ENCODE measurements at places on chromosomes 13 and 19. TPM values are rescaled to one million over a fixed set of nuclear protein-coding genes. Genes with fewer than 3 reads are reported as not detected.

DNA sequence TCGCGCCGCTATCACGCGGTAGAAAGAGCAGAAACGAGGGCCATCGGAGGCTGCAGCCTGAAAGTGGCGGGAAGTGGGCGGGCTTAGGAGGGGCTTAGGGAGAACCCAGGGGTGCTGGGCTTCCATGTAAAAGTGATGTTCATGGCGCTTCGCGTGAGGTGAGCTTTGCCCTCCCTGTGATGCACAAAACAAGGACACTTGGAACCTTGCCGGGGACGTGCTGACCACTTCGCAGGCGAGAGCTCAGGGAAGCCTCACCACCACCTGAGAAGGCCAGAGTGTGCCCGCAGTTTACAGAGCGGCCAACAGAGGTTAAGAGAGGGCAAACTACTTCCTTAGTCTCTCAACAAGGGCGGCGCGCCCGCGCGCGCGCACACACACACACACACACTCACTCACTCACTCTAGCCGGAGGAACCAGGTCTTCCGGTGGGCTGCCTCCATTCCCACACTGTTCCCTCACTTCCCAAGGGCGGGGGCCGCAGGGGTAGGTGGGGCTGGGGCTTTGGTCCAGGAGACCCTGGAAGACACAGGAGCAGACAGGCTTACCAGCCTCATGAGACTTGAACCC lies 651 bp downstream of the GAPDHS start:
- no peak overlapping the region for H3K4me3 ChIP-seq
- no peaks in the 10 kb centered on the region for H3K27me3 ChIP-seq

Gene ZGLP1
- total RNA-seq: 2.3 TPM

- no peaks in the 10 kb centered on the region for H3K4me1 ChIP-seq
- H3K27me3 ChIP-seq: peaks cover 42% of the 10 kb centered on the region
- no peak overlapping the region for H3K4me3 ChIP-seq
- DNase-seq: no peak
- H3K27ac ChIP-seq: no peak overlapping the region
These were observed 17.8 kb downstream of the PLPP2 start for GRCh38 chr19:273393-273792.

DNA sequence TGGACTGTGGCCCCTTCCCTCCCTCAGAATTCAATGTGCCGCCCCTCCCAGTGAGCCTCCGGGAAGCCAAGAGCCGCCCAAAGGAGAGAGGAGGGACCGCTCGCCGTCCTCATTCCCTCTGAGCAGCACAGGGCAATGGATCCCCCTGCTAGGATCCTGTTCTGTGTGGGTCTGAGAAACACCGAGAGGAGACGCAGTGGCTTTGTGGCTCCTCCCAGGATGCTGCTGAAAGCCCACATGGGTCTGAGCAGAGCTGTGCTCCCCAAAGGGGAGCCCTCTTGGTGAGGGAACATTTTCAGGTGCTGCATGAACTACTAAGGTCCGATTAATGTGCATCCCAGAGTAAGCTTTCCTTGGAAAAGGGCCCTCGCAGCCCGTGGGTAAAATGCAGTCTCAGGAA lies 30.4 kb downstream of the DHRS12 start:
- peaks cover 13% of the 10 kb centered on the region for H3K36me3 ChIP-seq
- no peak overlapping the region for H3K27ac ChIP-seq
- no peaks in the 10 kb centered on the region for H3K27me3 ChIP-seq
- H3K4me3 ChIP-seq: no peak overlapping the region
- DNase-seq: no peak
- H3K4me1 ChIP-seq: peaks cover 30% of the 10 kb centered on the region

- H3K27me3 ChIP-seq: no peaks in the 10 kb centered on the region
- H3K4me1 ChIP-seq: no peaks in the 10 kb centered on the region
- no peaks in the 10 kb centered on the region for H3K36me3 ChIP-seq
- no peak overlapping the region for H3K27ac ChIP-seq
These were observed 53.4 kb downstream of the ABCC4 start for GRCh38 chr13:95247852-95248251.

GRCh38 chr19:7691497-7691896 lies 10.4 kb downstream of the FCER2 start:
- DNase-seq: no peak
- no peak overlapping the region for H3K27ac ChIP-seq
- H3K4me3 ChIP-seq: no peak overlapping the region
- H3K27me3 ChIP-seq: peaks cover 33% of the 10 kb centered on the region
- H3K4me1 ChIP-seq: no peaks in the 10 kb centered on the region
- H3K36me3 ChIP-seq: no peaks in the 10 kb centered on the region

DNA sequence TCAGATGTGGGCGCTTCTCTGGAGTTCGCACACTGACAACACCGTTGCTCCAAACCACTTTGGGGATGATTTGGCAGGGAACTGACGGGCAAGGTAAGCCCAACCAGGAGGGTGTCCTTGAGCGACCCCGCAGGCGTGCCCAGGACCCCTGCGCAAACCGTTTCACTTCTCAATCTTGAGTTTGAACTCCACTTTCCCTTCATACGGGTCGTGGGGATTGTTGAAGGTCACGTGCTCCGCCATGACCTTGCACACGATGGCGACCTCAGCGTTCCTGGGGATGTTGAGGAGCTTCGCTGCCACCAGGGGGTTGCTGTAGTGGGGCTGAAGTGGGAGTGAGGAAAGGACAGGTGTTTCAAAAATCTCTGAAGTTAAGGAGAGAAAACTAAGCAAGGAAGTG lies 8.8 kb downstream of the ATP4B start:
- H3K27me3 ChIP-seq: no peaks in the 10 kb centered on the region
- no peaks in the 10 kb centered on the region for H3K36me3 ChIP-seq
- no peak overlapping the region for H3K4me3 ChIP-seq
- no peak overlapping the region for H3K27ac ChIP-seq
- DNase-seq: no peak
- H3K4me1 ChIP-seq: peaks cover 32% of the 10 kb centered on the region

DNA sequence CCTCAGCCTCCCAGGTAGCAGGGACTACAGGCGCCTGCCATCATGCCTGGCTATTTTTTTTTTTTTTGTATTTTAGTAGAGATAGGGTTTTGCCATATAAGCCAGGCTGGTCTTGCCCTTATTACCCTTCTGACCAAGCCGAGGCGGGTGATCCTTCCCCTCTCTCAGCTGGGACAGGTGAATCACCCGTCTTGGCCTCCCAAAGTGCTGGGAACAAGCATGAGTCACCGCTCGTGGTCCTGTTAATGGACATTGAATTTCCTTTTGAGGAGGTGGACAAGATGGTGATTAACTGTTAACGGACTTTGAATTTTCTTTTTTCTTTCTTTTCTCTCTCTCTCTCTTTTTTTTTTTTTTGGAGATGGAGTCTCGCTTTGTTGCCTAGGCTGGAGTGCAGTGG lies 10.6 kb downstream of the CD70 start:
- H3K27me3 ChIP-seq: no peaks in the 10 kb centered on the region
- no peaks in the 10 kb centered on the region for H3K36me3 ChIP-seq
- no peak overlapping the region for H3K4me3 ChIP-seq

DNA sequence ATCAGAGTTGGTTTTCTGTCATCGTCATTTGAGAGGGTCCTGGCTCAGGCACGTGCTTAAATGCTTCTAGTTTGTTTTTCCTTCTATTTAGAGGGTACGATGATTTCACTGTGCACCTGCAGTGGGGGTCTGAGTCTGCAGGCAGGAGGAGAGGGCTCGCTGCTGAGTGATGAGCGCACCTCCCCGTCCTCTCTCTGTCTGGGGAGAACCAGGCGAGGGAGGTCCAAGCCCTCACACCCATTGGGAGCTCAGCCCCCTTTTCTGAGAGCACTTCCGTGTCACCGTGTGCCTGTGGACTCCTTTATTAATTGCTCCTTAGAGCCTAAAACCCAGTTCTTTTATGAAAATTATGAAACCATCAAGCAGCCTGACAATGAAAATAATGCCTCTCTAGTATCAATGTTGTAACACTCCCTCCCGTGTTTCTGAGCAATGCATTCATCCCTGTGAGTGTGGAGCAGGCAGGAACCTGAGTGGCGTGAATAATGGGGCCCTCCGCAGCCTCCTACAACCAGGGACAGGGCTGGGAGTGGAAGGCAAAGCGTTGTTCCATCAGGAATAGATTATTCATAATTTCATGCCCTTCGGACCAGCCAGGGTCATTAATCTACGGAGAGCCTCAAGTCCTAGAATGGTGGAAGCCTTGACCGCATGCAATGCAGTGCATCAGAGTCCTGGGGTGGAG lies 191.6 kb downstream of the UQCRFS1 start:
- no peaks in the 10 kb centered on the region for H3K4me1 ChIP-seq
- H3K27ac ChIP-seq: no peak overlapping the region
- DNase-seq: no peak
- H3K27me3 ChIP-seq: peaks cover 63% of the 10 kb centered on the region

Gene ZNF177
- total RNA-seq: 2.2 TPM

- peak; percentile 86 for DNase-seq
- no peak overlapping the region for H3K4me3 ChIP-seq
- peak overlapping the region; percentile 73 for H3K27ac ChIP-seq
- H3K36me3 ChIP-seq: no peaks in the 10 kb centered on the region
These were observed 435.1 kb downstream of the EFNB2 start for GRCh38 chr13:106100171-106100919.

GRCh38 chr19:14072535-14073260 lies at the start of gene MISP3:
Gene MISP3 (plus strand): TSS chr19:14072786. CDS start chr19:14073310, 524 bp downstream.
- H3K36me3 ChIP-seq: no peaks in the 10 kb centered on the region
- H3K27me3 ChIP-seq: no peaks in the 10 kb centered on the region
- H3K4me1 ChIP-seq: peaks cover 49% of the 10 kb centered on the region
- H3K4me3 ChIP-seq: peak within 1 kb of the TSS; percentile 61
- H3K27ac ChIP-seq: peak within 1 kb of the TSS; percentile 89

GRCh38 chr13:85879014-85879413 lies 79.8 kb upstream of the SLITRK6 start:
- H3K4me1 ChIP-seq: no peaks in the 10 kb centered on the region
- H3K36me3 ChIP-seq: no peaks in the 10 kb centered on the region
- no peaks in the 10 kb centered on the region for H3K27me3 ChIP-seq
- H3K4me3 ChIP-seq: no peak overlapping the region
- DNase-seq: no peak
- H3K27ac ChIP-seq: no peak overlapping the region

Gene NRTN
- 1.8 TPM for total RNA-seq

- H3K27ac ChIP-seq: no peak overlapping the region
- H3K36me3 ChIP-seq: peaks cover 5% of the 10 kb centered on the region
- H3K4me3 ChIP-seq: no peak overlapping the region
- DNase-seq: peak; percentile 31
These were observed 45.6 kb downstream of the CELF5 start for GRCh38 chr19:3269916-3270671.

Gene ZNF506
- 93.7 TPM for total RNA-seq

Measured in stomach (tissue), 19 donors.